ENCODE measurements at places on chromosomes 4 and X.
A peak's percentile ranks its signal among the peaks of the same experiment; 100 is the strongest.

DNA sequence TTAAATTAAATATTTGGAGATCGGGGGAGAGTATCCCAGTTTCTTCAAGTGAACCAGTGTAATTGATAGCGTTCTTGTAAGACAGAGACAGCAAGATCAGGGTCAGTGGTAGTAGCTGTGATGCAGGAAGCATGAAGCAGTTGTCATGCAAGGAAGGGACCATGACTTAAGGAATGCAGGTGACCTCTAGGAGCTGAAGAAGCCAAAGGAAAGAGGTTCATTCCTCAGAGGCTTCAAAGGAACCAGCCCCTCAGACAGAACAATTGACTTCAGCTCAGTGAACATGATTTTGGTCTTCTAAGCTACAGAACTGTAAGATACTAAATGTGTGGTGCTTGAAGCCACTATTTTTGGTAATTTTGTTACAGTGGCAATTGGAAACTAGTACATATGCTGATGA, 51.6 kb downstream of the GLRB start:
- no peak for DNase-seq

- DNase-seq, result no peak
Measured at GRCh38 chrX:154509455-154509854, 6.6 kb downstream of the FAM3A start.

DNA sequence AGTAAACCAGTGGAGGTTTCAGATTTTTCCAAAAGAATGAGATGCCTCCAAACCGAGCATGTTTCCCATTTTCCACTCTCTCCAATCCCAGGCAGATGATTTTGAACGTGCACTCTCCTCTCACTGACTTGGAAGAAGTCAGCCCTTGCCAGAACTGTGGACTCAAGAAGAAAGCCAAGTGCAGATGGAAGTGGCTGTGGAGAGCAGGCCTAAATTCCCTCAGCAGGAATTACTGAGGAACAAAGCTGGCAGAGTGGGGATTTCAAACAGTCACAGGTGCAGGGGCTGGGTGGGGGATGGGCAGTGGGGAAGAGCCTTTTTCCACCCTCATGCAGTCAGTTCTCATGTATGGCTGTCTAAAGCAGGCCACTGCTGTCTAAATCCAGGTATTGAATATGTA, 83.5 kb upstream of the PLAC1 start:
- no peak for DNase-seq

- DNase-seq, result no peak
Measured at GRCh38 chr4:10722957-10723356, 38.4 kb upstream of the CLNK start.

DNA sequence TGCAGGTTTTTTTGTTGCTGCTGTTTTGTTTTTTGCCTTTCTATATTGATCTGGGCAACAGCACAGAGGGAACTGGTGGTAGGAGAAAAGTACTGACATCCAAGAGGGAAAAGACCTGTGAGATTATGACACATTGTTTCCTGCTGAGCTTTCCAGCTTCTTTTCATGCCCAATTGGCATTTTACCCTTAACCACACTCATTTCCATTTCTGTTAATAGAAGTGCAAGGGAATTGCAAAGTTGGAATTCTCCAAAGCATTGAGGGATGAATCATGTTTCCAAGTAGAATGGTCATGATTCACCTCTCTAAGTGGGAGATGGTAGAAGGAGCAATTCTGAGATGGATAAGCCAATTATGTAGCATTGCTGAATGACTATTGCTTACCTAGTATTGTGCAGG, 161.5 kb downstream of the PPARGC1A start:
- no peak for DNase-seq

- no peak for DNase-seq
Measured at GRCh38 chrX:24023972-24024669, 2.9 kb downstream of the KLHL15 start.

DNA sequence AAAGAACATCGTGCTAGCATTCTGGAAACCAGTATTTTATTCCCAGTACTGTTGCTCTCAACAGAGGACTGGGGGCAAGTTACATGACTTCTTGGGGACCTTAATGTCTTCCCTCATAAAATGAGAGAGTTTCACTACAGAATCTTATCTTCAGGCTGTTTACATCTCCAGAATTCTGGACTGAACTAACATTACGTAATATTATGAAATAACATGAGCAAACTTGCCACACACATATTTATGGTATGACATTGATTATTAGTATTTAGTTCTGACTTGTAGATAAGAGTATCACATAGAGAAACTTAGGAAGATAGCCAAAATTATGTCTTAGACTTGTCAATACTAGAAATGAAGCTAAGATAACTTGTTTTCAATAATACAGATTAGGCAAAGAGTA, 68.0 kb downstream of the NFKB1 start:
- DNase-seq, result no peak

GRCh38 chr4:79653871-79654270, 245.8 kb upstream of the GK2 start:
- peak; percentile 75 for DNase-seq

DNA sequence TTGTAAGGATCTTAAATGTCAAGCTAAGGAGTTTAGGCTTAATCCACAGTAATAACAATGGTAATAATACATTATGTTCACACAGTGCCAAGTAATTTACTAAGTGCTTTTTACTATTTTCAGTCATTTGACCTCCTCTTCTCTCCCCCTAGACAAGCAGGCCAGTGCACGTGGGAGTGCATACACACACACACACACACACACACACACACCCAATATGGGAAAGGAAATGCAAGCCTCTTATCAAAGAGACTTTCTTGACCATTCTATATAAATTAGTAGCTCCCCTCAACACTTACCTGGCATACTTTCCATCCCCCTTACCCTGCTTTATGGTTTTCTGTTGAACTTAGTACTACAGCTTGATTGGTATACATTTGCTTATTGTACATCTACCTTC, 3.8 kb upstream of the GPRIN3 start:
- DNase-seq, result no peak

GRCh38 chr4:184620212-184620867, 28.9 kb downstream of the CASP3 start:
- no peak for DNase-seq

- DNase-seq, result no peak
Measured at GRCh38 chr4:105350859-105351490, 122.9 kb downstream of the PPA2 start.

GRCh38 chrX:45888518-45888917, 656.7 kb downstream of the ZNF674 start:
- no peak for DNase-seq

DNA sequence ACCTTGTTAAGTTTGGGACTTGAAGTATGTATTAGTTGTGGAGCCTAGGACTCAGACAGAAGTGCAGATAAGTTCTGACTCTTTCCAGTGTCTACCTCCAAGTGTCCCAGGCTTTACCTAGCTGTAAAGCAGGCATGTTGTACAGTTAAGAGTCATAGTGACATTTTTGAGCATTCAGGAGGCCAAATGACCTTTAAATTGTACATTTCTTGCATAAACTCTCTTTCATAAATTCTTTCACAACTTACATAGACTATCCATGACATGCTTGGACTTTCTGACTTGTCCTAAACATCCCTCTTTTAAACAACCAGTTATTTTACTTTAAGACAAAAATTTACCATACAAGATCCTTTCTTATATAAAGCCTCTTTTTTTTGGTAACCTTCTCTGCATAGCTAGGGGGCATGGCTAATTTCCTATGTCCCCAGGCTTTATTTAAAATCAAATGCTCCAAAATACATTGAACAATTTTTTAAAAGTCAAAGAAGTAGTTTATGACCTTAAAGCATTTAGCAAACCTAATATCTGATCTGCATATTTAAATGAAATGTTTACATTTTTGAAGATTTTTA, 40.1 kb upstream of the UGT8 start:
- DNase-seq, result no peak

DNA sequence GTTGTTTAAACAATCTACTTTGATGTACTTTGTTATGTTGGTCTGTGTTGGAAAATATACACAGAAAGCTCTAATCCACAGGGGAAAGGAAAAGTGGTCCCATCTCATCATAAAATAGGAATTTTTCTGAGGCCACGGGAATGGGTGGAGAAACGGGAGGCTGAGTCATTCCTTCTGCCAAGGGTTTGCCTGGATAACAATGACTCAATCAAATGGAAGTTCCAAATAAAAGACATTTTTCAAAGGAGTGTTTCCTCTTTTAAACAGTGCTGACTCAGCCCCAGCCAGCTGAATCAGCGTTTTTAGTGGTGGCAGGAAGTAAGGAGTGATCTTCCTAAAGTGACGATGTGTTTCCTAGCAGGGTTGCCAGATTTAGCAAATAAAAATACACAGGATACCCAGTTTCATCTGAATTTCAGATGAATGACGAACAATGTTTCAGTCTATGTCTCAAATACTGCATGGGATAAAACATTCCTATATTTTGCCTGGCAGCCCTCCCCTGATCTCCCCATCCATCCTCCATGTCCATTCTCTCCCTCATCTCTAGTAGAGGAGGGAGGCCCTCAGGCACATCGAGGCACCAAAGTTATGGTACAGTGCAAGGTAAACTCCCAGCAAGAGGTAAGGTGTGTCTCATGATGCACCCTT, 345.4 kb upstream of the GATB start:
- no peak for DNase-seq

DNA sequence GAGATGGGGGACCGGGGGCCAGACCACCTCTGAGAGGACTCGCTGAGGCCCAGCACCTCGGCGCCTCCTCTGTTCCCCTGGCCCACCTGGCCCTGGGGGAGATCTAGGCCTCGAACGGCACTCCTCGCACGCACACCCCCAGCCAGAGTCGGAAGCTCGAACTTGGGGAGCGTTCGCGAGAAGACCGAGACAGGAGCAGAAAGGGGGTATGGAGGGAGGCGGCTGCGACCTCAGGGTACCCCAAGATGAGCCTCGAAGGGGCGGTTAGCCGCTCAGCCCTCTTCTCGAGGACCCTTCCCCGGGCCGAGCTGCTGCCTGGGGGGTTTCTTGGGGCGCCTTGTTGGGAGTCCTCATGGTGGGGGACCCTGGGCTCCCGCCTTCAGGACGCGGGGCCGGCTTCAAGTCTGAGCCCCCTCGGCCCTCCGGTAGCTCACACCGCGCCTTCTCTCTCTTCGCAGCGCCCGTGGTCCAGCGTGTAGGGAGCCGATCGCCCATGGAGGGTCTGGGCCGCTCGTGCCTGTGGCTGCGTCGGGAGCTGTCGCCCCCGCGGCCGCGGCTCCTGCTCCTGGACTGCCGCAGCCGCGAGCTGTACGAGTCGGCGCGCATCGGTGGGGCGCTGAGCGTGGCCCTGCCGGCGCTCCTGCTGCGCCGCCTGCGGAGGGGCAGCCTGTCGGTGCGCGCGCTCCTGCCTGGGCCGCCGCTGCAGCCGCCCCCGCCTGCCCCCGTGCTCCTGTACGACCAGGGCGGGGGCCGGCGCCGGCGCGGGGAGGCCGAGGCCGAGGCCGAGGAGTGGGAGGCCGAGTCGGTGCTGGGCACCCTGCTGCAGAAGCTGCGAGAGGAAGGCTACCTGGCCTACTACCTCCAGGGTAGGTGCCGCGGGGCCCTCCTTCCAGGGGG, 706 bp downstream of the DUSP9 start:
- DNase-seq, result no peak

DNA sequence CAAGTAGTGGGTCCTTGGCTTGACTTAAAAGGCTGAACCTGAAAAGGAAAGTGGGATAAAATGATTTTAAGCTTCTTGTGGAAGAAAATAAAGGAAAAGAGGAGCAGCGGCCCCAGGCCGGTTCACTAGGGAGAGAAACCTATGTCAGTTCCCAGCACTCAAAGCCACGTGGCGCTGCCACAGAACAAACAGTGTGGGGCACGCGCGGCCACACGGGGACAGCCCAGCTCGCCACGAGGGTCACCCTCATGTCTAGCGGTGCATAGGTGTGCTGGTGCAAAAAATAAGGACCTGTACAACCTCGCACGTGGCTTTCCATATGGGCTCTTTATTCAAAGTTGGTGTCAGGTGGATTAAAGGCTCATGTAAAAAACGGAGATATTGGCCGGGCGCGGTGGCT, 17.1 kb downstream of the MSANTD1 start:
- DNase-seq, result no peak

DNA sequence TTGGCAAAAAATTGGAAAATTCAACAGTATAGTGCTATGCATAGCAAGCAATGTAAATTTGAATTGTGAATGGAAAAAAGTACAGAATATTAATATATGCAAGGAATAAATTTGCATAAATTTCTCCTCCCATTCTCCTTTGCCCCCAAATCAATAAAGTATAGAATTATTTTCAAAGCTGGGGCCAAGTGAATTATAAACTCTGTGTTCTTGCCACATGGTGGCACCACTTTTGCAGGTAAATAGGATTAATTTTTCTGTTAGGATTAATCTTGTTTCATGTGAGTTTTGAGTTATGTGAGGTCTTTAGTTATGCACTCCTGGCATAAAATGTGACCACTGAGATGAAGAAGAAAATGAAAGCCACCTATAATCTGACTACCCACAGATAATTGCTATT, 19.9 kb downstream of the COPS4 start:
- no peak for DNase-seq

- no peak for DNase-seq
Measured at GRCh38 chr4:32485956-32486355, 1765.8 kb downstream of the PCDH7 start.

DNA sequence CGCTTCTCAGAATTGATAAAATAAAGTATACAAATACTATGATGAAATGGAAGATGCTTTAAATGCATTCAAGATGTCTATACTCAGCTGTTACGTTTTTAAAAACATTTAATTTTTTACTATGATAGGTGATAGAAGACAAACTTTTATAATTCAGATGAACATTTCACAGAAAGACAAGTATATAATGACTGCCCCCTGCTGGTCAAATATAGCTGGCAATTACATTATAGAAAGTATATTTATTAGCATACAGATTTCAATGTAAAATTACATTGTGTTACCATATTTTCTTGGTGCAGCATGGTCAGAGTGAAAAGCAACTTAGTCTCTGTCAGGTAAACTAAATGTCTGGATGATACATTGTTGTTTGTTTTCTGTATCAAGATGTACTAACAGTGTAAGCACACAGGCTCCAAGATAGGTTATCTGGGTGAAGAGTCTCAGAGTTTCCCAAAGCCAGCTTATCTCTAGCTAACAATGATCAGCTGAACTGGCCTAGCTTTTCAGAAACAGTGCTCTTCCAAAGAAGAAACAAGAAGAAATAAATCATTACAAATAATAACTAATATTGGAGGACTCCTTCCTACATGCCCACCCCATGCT, 54.1 kb downstream of the SRPX start:
- peak; percentile 4 for DNase-seq

DNA sequence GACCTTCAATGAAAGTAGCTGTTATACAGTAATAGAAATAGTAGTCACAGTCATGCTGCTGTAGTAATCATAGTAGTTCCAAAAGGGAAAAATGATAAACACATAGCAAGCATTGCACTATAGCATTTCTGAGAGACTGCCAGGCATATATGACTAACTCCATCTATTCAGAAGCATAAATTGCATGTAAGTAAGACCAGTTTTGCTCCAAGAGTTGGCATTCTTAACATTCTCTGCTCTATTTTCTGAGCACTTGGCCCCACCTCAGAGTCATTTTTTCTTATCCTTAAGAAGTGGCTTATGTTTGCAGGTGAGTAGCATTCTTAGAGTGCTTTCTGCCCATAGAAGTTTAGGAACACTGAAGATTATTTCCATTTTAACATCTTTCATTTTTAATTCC, 490.3 kb upstream of the TECRL start:
- no peak for DNase-seq

All from prostate gland (tissue), 2 donors.